ENCODE measurements at places on chromosomes 7 and 10. TPM values are rescaled to one million over a fixed set of nuclear protein-coding genes. Genes with fewer than 3 reads are reported as not detected.

- peaks cover 21% of the 10 kb centered on the region for H3K36me3 ChIP-seq
- H3K27ac ChIP-seq, result peak overlapping the region; percentile 24
- no peak overlapping the region for H3K4me3 ChIP-seq
- no peaks in the 10 kb centered on the region for H3K27me3 ChIP-seq
Observed at GRCh38 chr10:121956111-121957061, 18.6 kb downstream of the NSMCE4A start.

GPR158 gene
- polyA plus RNA-seq, result not detected

AOC1 gene
- not detected for polyA plus RNA-seq

GRCh38 chr10:132149271-132149670, 37.5 kb upstream of the DPYSL4 start:
- no peaks in the 10 kb centered on the region for H3K36me3 ChIP-seq
- peak; percentile 54 for DNase-seq
- no peak overlapping the region for H3K4me3 ChIP-seq
- no peak overlapping the region for H3K27ac ChIP-seq
- H3K27me3 ChIP-seq, result no peaks in the 10 kb centered on the region
- no peaks in the 10 kb centered on the region for H3K4me1 ChIP-seq
